ENCODE measurements at places on chromosomes 5 and 9.

GRCh38 chr5:6302684-6303083 lies 75.7 kb downstream of the MED10 start:
- H3K27ac ChIP-seq: no peak overlapping the region
- H3K4me3 ChIP-seq: no peak overlapping the region
- no peaks in the 10 kb centered on the region for H3K36me3 ChIP-seq
- H3K4me1 ChIP-seq: no peaks in the 10 kb centered on the region
- no peaks in the 10 kb centered on the region for H3K27me3 ChIP-seq
- DNase-seq: no peak

DNA sequence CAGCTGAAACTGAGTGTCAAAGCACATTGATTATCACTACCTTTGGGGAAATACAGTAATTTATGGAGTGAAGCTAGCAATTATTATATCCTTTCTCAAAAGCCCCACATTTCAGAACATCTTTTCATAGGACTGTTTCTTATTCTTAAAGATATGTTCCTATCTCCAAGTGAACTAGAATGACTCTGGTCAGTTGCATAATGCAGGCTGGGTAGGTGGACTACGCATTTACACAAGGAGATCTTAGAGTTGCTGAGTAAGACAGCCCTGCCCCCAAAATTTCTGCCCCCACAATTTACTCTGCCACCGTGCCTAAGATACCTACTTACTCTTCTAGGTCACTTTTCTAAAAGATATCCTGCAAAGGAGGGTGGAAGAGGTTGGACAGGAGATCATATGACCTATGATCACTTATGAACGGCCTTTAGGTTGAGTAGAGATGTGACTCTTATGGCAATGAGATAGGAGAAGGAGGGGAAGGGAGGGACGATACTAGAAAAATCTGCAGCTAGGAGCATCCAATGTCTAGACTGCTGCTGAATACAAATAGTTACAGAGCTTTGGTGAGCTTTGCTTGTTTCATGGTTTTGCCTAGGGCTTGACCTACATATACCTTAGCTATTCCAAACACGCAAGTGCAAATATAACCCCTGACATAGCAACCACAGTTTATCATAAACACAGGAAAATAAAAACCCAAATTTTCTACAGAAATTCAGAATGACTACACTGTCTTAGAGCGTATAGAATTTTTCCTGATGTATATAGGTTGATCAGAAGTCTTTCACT lies 121.7 kb downstream of the GLIS3 start:
- no peak overlapping the region for H3K27ac ChIP-seq
- no peaks in the 10 kb centered on the region for H3K36me3 ChIP-seq
- H3K27me3 ChIP-seq: no peaks in the 10 kb centered on the region

DNA sequence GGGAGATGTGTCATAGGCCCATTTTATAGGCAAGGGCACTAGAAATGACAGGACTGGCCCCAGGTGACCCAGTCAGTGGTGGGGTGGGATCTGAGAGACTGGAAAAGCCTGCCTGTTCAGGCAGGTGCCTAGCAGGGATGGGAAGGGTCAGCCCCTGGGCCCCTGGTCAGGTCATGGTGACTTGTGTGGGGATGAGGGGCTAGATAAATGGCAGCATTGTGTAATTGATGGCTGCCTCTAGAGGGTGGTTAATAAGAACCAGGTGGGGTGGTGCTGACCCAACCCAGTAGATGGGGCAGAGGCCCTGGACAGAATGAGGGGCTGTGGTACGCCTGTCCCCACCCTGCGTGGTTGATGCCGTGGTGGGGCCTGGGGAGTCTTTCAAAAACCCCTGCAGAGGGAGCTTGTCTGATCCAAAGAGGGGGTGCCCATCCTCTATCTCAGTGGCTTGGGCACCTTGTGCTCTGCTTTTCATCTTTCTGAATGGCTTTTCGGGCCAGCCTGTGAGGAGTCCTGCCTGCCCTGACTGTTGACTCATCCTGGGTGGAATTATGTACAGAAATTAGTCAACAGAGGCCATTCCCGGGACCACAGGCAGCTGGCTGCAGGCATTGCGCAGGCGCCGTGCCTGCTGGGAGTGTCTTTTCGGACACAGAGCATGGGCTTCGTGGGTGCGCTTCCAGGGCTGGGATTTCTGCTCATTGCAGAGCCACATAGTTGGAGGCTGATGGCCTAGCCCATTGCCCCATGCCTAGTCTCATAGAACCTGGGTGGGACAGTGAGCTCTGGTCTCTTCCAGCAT lies 93.6 kb upstream of the PITX1 start:
- no peak for DNase-seq
- H3K4me3 ChIP-seq: no peak overlapping the region

DNA sequence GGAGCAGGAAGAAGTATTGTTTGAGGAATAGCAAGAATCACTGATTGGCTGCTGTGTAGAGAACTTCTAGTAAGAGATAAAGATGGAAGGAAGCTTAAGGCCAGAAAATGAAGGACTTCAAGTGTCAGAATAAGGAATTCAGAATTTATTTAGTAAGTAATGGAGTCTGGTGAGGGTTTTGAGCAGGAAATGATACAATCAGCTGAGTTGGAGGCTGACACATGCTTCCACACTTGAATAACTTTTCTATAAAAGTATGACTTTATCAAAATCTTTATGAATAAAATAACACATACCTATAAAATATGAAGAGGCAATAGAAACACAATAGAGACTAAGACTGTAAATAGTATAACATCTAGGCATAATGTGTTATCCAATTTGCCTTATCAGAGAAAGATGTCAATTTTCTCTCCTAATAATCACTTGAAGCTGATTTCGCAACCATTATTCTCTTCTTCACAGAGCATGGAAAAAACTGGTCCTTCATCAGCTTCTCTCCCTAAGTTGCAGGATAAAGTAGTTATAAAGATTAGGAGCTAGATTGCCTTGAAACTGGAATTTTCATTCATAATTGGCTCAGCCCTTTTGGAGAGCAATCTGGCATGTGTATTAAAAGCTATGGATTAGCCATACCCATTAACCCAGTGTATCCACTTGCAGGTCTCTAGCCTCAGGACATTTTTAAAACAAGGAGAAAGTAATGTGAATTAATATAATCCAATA lies 143.4 kb downstream of the ZNF608 start:
- H3K27me3 ChIP-seq: no peaks in the 10 kb centered on the region
- H3K4me3 ChIP-seq: no peak overlapping the region
- H3K36me3 ChIP-seq: no peaks in the 10 kb centered on the region
- H3K27ac ChIP-seq: no peak overlapping the region
- DNase-seq: no peak

DNA sequence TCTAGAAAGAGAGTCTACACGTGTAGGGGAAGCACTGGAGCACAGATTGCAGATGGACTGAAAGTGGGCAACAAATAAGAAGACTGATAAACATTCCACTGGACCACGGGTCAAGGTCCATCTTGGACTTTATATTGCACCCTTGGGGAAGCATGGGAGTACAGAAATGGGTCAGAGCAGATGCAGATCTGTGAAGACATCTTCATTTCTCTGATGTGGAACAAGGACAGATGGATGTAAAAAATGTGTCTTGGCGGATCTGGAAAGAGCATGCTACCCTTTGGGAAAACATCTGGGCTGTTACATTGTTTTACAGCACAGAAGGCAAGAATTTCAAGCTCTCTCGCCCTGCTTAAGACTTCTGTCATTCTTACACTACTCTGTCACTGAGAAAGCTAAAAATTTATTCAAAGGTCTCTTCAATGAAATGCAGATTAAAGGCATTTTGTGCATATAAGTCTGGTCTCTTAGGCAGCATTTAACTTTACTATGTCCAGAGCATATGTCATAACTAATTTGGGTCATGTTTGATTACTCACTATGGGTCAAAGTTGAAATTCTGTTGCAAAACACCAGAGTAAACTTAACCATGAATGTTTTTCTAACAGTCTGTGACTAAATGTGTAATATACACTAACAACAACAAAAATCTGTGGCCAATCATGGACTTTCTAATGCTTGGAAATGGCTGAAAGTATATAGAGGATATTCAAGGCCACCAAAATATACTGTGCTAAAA lies 756.4 kb upstream of the DMAC1 start:
- H3K27me3 ChIP-seq: no peaks in the 10 kb centered on the region
- no peaks in the 10 kb centered on the region for H3K4me1 ChIP-seq
- H3K27ac ChIP-seq: no peak overlapping the region
- DNase-seq: no peak
- H3K4me3 ChIP-seq: no peak overlapping the region

GRCh38 chr9:103990311-103990710 lies 103.8 kb upstream of the SMC2 start:
- DNase-seq: no peak
- H3K4me1 ChIP-seq: no peaks in the 10 kb centered on the region
- no peaks in the 10 kb centered on the region for H3K27me3 ChIP-seq
- no peak overlapping the region for H3K4me3 ChIP-seq
- no peaks in the 10 kb centered on the region for H3K36me3 ChIP-seq

DNA sequence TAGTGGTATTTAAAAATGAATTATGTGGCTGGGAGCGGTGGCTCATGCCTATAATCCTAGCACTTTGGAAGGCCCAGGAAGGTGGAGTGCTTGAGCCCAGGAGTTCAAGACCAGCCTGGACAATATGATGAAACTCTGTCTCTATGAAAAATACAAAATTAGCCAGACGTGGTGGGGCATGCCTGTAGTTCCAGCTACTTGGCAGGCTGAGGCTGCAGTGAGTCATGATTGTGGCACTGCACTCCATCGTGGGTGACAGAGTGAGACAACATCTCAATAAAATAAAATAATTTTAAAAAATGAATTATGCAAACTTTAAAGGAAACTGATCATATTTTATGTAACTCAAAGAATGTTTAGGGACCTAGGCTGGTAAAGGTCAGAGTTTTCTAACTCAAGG lies 310.8 kb upstream of the DMRT1 start:
- H3K4me3 ChIP-seq: no peak overlapping the region
- H3K4me1 ChIP-seq: no peaks in the 10 kb centered on the region
- H3K27ac ChIP-seq: peak overlapping the region; percentile 21
- H3K36me3 ChIP-seq: no peaks in the 10 kb centered on the region

GRCh38 chr9:137180491-137180890 lies 7.9 kb downstream of the ANAPC2 start:
- H3K36me3 ChIP-seq: peaks cover 4% of the 10 kb centered on the region
- no peak overlapping the region for H3K4me3 ChIP-seq
- no peak for DNase-seq
- H3K27ac ChIP-seq: no peak overlapping the region

DNA sequence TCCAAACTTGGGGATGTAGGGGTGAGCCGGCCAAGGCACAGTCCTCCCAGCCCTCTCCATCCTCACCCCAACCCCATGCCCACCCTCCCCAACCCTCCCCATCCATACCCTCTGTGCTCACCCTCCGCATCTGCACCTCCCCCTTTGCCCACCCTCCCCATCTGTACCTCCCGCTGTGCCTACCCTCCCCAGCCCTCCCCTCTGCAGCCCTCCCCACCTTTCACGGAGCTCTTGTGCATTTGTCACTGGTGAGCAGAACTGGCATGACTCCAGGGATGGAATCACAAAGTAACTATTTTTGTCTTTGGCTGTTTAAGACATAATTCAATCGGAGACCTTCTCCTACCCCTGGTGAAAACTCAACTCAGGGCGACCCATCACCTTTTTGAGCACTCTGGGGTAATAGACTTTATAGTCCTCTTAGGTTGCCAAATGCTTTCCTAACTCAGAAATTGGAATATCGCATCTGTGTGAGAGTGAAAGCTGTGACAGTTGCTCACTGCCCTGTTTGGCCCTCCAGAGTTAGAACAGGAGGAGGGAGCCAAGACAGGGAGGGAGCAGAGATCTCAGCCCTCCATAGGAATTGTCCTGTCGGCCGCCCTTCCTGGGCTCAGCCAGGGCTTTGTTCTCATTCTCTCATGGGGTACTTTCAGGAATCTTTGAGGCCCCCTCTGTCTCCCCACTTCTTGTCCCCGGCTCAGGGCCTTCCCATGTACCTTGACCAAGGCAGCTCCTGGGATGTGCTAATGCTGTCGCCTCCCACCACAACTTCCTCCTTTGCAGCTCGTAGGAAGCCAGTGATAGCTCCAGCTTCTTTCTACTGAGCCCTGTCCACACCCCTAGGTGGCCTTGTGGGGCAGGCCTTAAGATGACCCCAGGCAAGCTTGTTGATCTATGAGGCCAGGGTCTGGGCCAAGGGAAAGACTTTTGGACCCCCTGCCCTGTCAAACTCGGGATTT lies 36.2 kb downstream of the OTULIN start:
- no peak overlapping the region for H3K4me3 ChIP-seq
- peak overlapping the region; percentile 18 for H3K27ac ChIP-seq
- no peaks in the 10 kb centered on the region for H3K4me1 ChIP-seq
- H3K36me3 ChIP-seq: no peaks in the 10 kb centered on the region
- no peak for DNase-seq
- no peaks in the 10 kb centered on the region for H3K27me3 ChIP-seq

- H3K27ac ChIP-seq: no peak overlapping the region
- no peak overlapping the region for H3K4me3 ChIP-seq
- no peaks in the 10 kb centered on the region for H3K4me1 ChIP-seq
- peaks cover 10% of the 10 kb centered on the region for H3K27me3 ChIP-seq
- no peaks in the 10 kb centered on the region for H3K36me3 ChIP-seq
Measured at GRCh38 chr9:130271473-130271872, 5.9 kb downstream of the HMCN2 start.

DNA sequence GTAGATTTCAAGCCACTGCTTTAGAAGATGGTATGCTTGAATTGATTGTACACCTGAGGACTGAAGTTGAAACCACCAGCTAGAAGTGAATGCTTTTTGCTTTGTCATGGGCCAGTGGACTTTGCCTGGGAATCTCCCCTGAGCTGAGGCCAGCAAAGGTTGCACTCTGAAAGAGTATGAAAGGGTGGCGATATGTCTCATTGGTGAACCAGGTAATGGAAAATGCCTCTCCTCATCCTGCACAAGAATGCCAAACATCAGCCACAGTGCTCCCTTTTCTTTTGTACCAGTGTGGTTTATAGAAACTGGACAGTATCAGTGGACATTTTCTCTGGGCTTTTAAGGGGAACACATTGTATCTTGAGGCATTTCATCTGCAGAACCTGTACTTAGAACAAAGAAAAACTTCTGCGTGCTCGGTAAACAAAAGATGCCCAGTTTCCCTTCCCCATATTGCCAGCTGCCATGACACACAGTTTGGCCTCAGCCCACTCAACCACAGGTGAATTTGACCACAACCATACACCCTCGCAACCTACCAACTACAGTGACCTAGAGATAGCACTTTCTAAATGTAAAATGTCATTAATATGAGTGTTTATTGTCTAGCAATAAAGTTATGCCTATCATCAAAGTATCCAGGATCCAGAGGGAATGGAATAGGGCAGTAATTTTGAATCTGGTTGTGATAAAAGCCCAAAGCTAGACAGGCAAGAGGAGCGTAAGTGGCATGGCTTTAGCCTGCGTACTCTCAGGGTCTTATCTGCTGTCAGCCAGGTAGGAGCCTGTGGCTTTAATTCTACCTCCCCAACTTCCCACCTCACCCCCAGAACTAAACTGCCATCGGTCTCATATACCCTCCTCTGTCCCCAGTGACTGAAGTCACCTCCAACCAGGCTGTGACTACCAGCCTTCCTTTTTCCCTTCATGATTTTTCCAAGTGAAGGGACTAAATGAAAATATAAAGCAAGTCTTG lies 79.5 kb upstream of the LHFPL2 start:
- DNase-seq: no peak
- H3K4me3 ChIP-seq: no peak overlapping the region
- no peaks in the 10 kb centered on the region for H3K36me3 ChIP-seq
- no peaks in the 10 kb centered on the region for H3K4me1 ChIP-seq
- H3K27ac ChIP-seq: no peak overlapping the region
- H3K27me3 ChIP-seq: no peaks in the 10 kb centered on the region

All from breast epithelium (tissue), 4 donors.